NCI-H510A treated with DMSO at 0.1 percent for 48 hours (cell line): ENCODE measurements at places on chromosomes 11 and 22.

DNA sequence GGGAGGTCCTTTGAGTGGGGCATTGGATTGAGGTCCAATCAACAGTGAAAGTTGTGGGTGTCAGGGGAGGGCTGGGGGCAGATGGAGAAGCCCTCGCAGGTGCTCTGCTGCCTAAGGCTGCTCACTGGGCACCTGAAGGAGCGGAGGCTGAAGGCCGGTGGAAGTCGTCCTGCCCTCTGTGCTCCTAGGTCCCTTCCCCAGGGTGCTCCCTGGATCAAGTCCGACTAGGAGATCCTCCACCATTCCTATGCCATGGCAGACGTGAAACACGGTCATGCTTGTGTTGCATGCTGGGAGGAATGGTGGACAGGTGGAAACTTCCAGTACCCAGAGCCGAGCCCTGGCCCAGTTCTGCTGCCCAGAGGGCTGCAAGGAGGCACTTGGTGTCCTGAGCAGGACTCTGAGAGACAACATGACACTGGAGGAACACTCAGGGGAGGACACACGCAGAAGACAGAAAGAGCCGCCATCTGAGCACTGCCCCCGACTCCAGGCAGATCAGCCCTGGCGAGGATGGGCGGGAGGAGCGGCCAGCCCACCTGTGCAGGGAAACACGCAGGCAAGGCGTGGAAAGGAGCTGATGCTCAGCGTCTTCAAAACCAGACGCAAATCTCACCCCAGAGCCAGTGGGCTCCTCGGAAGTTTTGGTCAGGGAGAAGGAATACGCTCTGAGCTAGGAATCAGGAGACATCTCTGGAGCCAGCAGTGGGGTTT, 786.8 kb downstream of the BRD1 start:
- DNase-seq: no peak

- DNase-seq: no peak
Observed at GRCh38 chr11:14253421-14253820, 105.6 kb downstream of the RRAS2 start.

DNA sequence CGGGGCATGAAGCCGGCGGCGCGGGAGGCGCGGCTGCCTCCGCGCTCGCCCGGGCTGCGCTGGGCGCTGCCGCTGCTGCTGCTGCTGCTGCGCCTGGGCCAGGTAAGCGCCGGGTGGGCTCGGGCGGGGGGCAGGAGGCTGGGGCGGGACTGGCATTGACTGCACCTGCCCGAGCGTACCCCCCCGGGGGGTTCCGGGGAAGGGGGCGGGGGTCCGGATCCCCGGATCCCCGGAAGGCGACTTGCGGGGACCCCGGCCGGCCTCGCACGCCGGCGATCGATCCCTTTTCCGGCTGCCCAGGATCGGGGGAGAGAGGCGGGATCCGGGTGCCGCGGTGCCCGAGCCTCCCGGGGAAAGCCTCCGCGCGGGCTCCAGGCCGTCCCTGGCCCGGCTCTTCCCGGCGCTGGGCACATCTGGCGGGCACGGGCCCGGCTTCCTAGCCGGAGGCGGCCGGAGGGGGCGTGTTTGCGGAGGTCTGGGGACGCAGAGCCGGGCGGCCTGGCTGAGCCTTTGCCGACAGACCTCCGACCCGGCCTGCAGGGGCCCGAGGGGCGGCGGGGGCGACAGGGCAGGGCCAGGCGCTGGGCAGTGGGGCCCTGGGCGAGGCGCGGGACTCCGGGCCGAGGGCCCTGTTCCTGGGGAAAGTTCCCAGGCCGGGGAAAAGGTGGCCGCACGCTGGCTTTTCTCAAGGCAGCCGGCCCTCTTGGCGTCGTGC, 705 bp downstream of the PTPRJ start:
- peak; percentile 21 for DNase-seq

- DNase-seq: no peak
Observed at GRCh38 chr22:46192210-46192993, 42.1 kb downstream of the PPARA start.

- DNase-seq: no peak
Observed at GRCh38 chr11:46366260-46366659, 15.2 kb upstream of the MDK start.

DNA sequence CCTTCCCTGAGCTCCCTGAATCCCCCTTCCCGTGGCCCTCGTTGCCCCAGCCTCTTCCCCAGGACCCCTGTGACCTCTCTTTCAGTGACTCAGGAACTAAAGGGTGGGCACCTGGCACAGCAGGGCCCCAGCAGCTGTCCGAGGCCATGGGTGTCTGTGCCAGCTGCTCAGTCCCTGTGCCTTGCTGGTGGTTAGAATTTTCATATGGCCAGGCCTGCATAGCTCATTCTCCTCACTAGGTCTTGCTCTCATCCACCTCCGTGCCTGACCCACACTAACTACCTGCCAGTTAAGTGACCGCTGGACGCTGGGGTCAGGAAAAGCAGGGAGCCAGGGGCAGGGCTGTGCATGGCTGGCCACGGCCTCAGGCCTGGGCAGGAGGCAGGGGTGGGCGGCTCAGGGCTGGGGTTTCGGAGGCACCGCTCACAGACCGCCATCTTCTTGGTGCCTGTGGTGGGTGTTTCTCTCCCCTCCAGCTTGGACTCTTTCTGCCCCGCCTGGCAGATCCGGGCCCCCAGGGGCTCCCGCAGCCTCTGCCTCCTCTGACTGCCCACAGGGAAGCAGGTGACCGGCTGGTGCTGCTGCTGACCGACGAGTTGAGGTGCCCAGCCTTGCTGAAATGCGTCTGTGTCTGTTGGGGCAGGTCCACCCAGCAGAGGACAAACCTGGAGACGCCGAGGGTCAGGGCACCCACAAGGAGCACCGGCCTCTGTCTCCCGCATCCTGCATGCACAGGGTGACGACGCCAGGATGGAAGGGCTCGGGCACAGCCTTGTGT, 20.3 kb downstream of the MRGPRD start:
- DNase-seq: no peak

DNA sequence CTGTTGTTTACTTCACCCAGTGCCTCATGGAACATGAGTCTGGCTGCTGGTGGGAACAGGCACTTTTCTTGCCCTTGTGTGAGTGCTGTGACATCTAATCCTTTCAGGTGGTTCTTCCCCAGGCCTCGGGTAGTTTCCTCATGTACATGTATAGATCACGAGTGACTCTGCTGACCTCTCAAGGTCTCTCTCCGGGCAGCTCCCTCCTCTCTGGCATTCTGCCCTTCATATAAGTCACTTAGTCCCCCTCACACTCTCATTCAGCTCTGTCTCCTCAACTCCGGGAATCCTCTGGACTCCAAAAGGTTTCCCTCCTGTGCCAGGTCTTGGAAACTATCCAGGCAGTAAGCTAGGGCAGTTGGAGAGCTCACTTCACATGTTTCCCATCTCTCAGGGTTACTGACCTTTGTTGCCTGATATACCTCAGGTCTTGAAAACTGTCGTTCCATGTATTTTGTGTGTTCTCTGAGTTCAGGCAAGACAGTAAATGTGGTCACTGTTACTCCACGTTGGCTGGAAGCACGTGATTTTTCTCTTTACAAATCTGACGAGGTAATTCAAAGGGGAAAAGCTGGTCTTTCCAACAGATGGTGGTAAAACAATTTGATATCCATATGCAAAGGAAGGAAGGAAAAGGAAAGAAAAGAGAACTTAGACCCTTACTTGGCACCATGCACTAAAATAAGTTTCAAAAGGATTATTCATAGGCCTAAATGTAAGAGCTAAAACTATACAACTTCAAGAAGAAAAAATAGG, 40.5 kb upstream of the PITPNB start:
- no peak for DNase-seq

DNA sequence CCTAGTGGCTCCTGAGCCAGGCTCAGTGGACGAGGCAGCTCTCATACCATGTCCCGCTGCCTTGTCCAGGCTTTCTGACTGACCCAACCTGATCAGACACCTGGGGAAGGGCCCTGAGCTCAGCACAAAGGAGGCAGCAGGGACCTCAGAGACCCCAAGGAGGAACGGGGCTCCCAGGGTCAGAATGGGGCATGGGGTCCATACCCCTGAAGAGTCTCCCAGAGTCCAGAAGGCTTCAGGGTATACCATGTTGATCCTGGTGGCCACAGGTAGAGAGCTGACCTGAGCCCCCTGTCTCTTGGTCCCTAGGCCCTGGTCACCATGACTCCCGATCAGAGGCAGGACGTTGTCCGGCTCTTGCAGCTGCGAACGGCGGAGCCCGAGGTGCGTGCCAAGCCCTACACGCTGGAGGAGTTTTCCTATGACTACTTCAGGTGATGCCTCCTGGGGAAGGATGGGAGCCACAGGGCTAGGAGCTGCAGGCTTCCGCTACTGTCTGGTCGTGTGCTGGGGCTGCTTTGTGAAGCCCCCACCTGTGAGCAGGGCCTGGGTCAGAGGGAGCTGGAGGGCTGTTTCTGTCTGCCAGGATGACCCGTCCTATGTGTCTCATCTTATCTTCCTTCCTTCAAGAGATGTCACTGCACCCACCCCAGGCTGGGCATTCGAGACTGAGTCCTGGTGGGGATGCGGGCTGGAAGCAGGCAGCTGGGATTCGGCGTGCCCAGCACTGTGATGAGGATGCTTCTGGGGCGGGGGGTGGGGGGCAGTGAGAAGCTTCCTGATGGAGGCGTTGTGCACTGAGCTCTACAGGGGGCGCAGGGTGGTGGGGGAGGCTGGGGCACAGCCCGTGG, 74.2 kb downstream of the MYO7A start:
- DNase-seq: no peak

DNA sequence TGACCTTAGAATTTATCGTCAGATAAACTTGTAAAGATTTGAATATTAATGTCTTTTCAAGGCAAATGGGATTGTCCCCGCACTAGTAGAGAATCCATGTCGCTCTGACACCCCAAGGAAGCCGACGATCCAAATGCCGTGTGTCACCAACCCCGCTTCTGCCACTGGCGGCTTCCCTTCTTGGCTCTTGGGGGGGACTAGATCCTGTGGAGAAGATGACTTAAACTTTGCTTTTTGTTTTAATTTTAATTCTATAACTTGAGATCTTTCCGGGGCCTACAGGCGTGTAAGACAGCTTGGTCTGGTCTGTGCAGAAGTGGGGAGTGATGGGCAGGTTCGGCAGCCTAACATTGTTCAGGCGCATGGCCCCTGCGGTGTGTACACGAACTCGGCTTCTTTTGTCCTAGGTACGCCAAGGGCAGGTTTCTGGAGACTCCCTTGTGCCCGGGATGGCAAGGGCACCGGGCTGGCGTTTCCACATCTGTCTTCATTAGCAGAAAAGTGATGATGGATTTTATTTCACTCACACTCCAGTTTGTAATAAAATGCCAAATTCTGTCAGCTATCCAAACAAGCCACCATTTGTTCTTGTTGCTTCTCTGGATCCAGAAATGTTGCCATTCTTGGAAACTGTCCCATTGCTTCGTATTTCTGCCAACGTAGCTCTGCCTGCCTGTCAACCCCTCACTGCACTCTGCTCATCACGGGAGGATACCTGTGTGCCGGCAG, 6.7 kb downstream of the YDJC start:
- no peak for DNase-seq

- DNase-seq: no peak
Observed at GRCh38 chr11:12114193-12115033, 4.0 kb downstream of the MICAL2 start.

DNA sequence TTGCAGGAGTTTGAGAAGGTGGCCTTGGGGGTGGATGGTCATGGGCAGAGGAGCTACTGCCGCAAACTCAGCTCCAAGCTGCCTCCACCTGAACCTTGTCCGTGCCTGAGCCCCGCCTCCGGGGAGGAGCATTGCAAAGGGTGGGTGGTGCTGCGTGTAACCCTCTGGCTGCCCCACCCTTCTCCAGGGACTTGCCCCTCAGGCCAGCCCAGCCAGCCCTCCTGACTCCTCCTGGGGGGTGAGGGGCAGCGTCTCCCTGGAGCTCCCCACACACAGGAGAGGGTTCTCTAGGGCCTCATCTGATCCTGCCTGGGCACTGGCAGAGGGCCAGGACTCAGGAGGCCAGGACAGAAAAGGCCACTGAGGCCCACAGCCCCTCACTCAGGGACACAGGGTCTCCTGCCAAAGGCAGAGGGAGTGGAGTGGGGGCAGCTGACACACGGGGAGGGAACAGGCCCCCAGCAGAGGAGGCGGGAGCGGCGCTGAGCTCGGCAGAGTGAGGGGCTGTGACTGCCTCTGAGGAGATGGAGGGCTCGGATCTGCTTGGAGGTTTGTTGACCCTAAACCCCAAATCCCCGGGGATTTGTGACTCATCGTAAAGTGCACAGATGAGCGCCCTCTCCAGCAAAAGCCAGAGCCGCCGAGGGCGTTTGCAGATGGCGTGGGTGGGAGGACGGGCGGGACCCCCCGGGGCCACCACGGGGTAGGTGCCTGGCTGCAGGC, 12.8 kb downstream of the BRSK2 start:
- no peak for DNase-seq

GRCh38 chr11:56849852-56850251, 101.4 kb upstream of the OR9G4 start:
- DNase-seq: no peak

GRCh38 chr11:70193411-70194292, 9.4 kb upstream of the FADD start:
- DNase-seq: no peak
